ENCODE measurements at places on chromosomes 5 and 9. TPM values are rescaled to one million over a fixed set of nuclear protein-coding genes. Genes with fewer than 3 reads are reported as not detected.
A peak's percentile ranks its signal among the peaks of the same experiment; 100 is the strongest.

DNA sequence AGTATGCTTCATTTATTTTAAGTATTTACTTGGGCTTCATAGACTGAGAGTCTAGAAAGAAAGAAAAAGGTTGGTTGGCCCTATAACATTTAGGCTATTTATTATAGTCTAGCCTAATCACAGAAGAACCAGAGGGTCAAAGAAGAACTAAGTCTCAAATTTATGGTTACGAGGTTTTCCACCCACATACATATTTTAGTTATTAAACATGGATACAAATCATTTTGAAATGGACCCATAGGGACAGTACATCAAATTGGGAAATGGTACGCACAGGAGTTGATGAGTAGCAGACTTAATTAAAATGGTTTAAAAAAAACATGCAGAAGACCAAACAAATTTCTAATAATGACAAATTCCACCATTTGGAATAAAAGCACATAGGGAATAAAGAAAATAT is 17.7 kb downstream of the SVEP1 start:
- H3K4me3 ChIP-seq, result no peak overlapping the region
- no peaks in the 10 kb centered on the region for H3K27me3 ChIP-seq
- H3K27ac ChIP-seq, result no peak overlapping the region
- no peaks in the 10 kb centered on the region for H3K36me3 ChIP-seq

- H3K36me3 ChIP-seq, result no peaks in the 10 kb centered on the region
- DNase-seq, result no peak
- H3K4me1 ChIP-seq, result no peaks in the 10 kb centered on the region
- no peak overlapping the region for H3K4me3 ChIP-seq
- no peak overlapping the region for H3K27ac ChIP-seq
These were observed 845.9 kb downstream of the CDH9 start for GRCh38 chr5:26192486-26192885.

FBP1 gene
- 210 TPM for total RNA-seq

DNA sequence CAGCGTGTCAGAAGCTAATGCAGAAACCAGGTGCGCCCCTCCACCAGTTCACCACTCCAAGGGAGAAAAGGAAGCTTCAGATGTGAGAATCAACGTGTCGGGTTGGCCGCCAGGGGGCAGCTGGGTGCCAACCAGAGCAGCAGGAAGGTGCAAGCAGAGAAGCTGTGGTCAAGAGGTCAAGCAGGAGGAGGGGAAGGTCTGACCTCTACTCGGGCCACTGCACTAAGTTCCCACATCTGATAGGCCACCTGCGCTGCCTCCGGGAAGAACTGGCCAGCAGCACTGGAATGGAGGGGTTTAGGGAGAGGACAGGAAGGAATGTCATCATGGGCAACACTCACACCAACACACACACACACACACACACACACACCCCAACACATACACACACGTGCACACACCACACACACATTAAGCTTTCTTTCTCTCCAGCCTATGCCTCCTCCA is 31.4 kb downstream of the ANXA6 start:
- H3K27ac ChIP-seq, result peak overlapping the region; percentile 74
- no peak overlapping the region for H3K4me3 ChIP-seq
- DNase-seq, result peak; percentile 95
- no peaks in the 10 kb centered on the region for H3K36me3 ChIP-seq

GRCh38 chr9:78363221-78363620 is 66.3 kb downstream of the PSAT1 start:
- no peaks in the 10 kb centered on the region for H3K4me1 ChIP-seq
- H3K4me3 ChIP-seq, result no peak overlapping the region
- DNase-seq, result no peak
- no peak overlapping the region for H3K27ac ChIP-seq

STK32A gene
- total RNA-seq, result 22.5 TPM

TOR2A gene
- 19.5 TPM for total RNA-seq

DNA sequence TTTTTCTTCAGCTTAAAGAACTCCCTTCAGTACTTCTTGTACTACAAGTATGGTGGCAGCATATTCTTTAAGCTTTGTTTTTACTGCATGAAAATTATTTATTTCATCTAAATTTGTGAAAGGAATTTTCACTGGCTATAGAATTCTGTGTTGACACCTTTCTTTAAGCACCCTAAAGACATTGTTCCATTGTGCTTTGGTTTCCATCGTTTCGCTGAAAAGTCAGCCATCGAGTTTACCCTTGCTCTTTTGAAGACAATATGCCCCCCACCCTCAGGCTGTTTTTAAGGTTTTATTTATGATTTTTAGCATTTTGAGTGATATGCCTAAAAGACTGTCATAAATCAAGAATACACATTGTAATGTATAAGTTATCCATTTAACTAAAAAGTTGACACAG is 27.3 kb upstream of the COL5A1 start:
- no peak for DNase-seq
- no peak overlapping the region for H3K4me3 ChIP-seq
- no peaks in the 10 kb centered on the region for H3K4me1 ChIP-seq

KCNV2 gene
- not detected for total RNA-seq

- H3K36me3 ChIP-seq, result no peaks in the 10 kb centered on the region
- no peak for DNase-seq
- H3K27ac ChIP-seq, result no peak overlapping the region
- H3K4me1 ChIP-seq, result no peaks in the 10 kb centered on the region
- H3K4me3 ChIP-seq, result no peak overlapping the region
These were observed 6.3 kb upstream of the SLC25A48 start for GRCh38 chr5:135827965-135828781.

Measured in left lung (tissue), 14 donors.